ENCODE measurements at places on chromosomes 5 and 9.

DNA sequence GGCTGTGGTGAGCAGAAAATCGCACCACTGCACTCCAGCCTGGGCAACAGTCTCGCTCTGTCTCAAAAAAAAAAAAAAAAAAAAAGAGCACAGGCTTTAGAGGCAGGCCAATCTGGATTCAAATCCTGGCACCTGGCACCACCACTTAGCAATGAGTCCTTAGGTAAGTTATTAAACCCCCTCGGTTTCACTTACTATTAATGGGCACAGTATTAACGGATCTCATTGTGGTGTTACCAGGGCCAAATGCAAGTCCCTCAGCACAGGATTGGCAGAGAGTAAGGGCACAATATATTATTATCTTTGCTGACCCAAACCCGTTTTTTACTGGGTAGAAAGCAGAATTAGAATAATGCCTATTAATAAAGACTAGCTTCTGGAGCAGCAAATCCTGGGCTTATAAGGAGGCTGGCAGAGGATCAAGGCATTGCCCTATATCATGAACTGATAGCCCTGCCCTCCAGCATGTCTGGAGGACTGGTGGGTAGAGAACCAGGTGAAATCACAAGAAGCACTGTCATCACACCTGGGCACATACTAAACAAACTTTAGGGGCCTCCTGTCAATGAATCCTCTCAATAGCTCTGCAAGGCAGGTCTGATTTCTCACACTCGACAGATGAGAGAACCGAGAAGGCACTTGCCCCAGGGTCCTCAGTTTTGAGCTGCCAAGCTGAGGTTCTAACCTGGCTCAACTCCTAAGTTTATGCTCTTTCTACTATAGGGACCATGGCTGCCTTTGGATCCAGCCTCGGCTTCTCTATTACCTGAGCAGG, 17.7 kb downstream of the PCDHGC5 start:
- DNase-seq: no peak

GRCh38 chr9:98551511-98552286, 157.0 kb downstream of the GABBR2 start:
- no peak for DNase-seq

DNA sequence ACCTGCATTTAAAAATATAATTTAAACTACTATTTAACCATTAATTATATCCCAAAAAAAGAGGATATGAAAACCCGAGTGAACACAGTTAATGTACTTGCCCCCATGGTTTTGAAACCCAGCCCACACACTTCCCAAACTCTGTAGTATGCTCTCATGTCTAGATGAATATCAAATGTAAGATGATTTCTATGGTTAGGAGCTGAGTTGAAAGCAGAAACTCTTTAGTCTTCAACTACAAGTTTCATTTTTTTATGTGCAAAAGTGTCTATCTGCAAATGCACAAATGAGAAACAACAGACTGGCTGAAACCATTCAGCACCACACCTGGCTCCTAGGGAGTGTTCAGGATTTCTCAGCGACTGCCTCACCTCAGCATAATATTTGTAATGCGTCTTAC, 183.3 kb downstream of the SEMA5A start:
- DNase-seq: no peak

GRCh38 chr9:35476596-35476995, 13.3 kb upstream of the RUSC2 start:
- DNase-seq: no peak

GRCh38 chr9:35229779-35230143, 68.0 kb downstream of the UNC13B start:
- DNase-seq: no peak

DNA sequence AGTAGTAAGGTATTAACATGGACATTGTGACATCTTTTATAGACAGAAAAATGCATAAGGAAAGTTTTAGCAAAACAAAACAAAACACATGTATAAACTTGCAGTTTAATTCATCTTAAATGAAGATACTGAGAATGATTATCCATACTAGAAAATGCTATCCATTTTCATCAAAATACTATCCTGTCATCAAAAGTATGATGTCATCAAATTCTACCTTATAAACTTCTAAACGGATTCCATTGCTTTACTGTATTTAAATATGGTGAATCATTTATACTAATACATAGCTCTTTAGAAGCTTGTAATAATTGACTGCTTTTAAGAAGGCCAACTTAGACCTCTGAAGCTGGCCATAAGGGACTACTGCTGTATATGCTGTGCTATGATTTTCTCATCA, 221.0 kb downstream of the EDIL3 start:
- DNase-seq: no peak

- no peak for DNase-seq
These were observed 14.6 kb downstream of the NDUFA8 start for GRCh38 chr9:122144836-122145591.

- no peak for DNase-seq
These were observed 160.8 kb upstream of the MAP1B start for GRCh38 chr5:71946343-71947030.

DNA sequence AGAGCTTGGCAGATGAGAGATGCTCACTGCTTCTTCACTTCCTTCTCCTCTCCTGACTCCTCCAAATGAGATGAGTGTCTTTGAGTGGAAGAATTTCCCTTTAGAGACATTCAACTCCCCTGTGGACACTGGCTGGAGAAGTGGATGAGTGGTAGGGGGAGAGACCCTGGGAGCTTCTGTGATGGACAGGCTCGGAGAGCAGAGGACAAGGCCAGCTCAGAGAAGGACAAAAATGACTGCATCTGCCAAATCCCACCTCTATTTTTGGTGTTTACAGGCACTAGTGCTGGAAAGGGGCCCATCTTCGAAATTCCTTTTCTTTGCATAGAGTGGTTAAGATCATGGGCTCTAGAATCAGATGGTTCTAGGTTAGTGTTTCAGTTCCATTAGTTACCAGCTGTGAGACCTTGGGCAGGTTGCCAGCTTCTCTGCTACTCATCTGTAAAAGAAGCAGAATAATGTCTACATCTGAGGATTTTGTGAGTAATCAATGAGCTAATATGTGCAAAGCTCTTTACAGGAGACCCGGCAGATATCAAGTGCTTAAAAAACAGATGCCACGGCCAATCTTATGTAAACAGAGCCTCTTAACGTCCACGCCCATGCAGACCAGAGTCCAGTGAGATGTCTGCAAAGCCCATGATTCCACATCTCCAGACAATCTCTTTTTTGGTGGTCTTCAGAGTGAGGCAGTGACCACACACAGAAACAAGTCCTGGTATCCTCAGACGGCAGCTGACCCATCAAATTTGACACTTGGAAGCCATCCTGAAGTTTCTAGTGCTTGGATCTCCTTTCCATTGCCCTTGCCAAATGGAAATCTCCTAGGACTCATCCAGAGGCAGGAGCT, 13.6 kb upstream of the COL27A1 start:
- DNase-seq: no peak

GRCh38 chr9:19380826-19381075, 715 bp upstream of the RPS6 start:
- DNase-seq: no peak

GRCh38 chr5:15799014-15799413, 299.0 kb downstream of the FBXL7 start:
- DNase-seq: no peak

DNA sequence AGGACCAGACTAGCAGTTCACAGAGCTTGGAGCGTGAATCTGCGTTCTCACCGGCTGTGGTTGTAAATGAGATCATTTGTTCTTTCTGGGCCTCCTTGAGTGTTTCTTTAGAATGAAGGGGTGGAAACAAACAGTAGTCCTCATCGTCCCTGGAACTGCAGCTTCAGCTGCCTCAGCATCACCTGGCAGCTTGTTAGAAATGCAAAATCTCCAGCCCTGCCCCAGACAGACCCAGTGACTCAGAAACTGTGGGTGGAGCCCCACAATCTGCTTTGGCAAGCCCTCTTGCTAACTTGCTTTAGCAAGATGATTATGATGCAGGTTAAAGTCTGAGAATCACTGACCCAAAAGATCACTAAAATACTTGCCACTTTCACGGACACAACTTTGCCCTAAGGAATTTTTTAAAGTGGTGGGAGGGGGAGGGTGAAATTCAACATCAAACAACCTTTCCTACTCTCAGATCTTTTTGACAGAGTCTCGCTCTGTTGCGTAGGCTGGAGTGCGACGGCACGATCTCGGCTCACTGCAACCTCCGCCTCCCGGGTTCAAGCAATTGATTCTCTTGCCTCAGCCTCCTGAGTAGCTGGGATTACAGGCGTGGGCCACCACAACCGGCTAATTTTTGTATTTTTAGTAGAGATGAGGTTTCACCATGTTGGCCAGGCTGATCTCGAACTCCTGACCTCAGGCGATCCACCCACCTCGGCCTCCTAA, 86.0 kb downstream of the BRINP1 start:
- DNase-seq: no peak

DNA sequence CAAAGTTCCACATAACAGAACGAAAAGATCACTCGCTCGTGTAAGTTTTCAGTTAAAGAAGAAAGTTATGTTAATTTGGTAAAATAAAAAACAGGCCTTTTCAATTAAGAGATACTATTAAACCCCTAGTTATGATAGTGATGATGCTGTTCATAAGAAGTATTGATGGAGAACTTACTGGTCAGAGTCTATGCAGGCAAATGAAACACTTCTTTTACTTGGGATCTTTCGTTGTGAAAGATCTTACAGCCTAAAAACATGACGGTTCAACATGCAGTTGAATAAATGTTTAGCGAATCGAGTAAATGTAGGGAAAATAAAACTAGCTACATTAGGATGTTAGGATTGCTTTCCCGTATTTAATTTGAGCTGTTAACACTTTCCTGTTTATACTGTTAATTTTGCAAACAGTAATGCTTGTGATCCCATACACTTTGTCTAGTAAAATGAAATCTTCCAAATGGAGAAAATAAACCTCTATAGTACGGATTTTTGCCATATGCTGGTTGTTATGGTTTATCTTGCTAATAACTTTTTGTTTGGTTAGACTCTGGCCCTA, 2.0 kb downstream of the RHOBTB3 start:
- DNase-seq: no peak

DNA sequence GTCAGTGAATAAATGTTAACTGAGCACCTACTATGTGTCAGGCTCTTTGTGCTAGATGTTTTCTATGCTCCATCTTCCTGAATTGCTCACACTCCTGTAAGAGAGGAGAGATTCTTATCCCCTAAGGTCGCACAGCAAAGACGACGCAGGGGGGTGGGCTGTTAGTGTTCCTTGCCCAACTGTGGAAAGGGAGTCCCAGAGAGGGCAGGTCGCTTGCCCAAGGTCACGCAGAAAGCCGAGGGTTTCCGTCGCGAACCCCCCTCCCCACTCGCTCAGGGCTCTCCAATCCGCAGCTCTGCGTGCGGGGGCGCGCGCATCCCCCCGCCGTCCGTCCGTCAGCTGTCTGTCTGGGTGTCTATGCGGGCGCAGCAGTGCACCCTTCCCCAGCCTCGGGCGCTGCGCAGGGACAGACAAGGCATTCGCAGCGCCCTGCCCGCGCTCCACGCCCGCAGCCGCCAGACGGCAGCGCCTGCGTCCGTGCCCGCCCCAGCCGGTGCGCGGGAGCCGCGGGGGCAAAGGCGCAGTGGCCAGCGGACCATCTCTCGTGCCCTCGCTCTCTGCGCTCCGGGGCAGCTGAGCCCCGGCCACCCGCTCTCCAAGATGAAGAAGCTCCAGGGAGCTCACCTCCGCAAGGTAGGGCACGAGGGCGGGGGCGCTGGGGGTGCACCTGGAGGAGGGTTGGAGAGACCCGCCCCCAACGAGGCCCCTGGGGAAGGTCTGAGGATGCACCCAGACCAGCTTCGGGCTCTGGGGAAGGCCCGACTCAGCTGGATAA, at the start of gene SLC6A7:
TSS of gene SLC6A7 (plus strand) at position 335 of the 775 bp plus-strand sequence. CDS start at position 601, 266 bp downstream.
- DNase-seq: no peak

DNA sequence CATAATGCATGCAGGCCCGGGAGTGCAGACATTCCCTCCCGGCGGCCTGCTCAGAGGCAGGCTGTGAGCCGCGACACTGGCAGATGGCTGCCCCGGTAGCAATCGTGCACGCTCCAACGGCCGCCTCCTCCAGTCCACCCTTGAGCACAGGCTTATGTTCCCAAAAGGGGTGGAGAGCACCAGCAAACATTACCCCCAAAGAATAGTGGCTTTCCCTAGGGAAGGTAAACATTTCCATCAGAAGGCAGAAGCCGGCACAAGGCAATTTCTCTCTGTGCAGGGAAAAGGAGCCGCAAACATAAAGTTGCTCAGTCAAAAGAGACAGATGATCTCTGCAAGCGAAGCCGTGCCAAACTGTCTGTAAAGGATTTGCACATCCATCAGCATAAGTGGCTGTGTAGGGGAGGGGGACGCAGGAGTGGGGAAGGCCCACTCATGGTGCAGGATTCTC, 92.5 kb downstream of the SIL1 start:
- DNase-seq: peak; percentile 90

DNA sequence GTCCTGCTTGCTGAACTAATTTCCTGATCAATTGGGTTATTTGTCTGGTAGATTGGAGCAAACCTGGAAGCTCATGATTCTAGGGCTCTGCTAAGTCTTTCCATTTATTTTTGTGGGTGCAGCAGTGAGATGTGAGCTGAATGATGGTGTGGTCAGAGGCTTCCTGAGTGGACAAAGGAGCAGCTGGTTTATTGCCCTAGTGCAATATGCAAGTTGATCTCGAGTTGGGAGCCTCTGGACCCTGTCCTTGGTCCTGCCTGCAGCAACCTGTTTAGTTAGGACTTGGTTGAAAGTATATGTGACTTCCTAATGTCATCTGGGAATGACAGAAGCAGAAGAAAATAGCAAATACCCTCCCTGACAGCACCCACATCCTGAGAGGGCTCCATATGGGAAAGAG, 4.2 kb upstream of the UNC5A start:
- DNase-seq: no peak

GRCh38 chr5:100252037-100252436, 283.1 kb upstream of the FAM174A start:
- DNase-seq: no peak

DNA sequence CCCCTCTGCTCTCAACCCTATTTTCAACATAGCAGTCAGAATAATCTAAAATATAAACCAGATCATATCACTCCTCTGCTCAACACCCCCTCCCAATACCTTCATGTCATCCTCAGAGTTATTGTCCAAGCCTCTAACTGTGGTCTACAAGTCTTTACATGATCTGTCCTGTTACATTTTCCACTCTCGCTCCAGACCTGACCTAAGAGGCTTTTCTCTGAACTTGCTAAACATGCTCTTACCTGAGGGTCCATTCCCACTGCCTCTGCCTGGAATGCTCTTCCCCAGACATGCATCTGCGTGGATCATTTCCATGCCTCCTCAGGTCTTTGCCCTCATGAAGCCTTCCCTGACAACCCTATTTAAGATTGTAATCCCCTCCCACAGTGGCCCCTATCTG, 12.0 kb downstream of the NIPSNAP3B start:
- no peak for DNase-seq

GRCh38 chr5:178191661-178192060, 4.5 kb upstream of the GMCL2 start:
- no peak for DNase-seq
